AG09309 (cell line): ENCODE measurements at places on chromosomes 16 and 17.

DNA sequence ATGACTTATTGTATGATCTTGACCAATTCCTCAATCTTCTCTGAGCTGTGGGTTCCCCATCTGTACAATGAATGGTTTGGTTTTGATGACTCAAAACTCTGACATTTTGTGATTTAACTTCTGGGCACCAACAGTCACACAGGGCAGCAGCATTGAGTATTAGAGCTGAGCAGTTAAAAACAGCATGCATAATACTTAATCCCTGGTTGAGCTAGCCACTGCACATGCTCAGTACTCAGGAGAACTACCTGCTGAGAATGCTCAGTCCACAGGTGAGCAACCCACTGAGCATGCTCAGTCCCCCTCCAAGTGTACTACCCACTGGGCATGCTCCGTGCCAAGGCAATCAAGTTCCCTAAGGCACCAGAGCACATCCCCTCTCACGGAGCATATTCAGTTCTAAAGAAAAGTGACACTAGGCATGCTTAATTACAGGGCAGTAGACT is 68.7 kb downstream of the AIPL1 start:
- DNase-seq: peak; percentile 10

DNA sequence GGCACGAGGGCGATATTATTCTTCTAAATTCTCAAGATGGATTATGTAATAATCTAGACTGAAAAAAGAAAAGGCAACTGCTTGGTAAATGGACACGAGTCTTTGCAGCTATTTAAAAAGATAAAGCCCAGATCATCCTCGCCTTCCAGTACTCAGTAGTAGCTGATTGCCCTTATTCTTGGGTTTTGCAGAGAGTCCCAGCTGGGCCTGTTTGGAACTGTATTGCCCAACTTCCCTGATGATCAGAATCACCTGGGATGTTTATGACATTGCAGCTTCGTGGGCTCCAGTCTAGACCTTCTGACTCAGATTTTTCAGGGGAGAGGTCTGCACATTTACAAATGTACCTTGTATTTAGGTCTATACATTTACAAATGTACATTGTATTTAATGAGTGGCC is 213.5 kb downstream of the RAB11FIP4 start:
- DNase-seq: no peak

DNA sequence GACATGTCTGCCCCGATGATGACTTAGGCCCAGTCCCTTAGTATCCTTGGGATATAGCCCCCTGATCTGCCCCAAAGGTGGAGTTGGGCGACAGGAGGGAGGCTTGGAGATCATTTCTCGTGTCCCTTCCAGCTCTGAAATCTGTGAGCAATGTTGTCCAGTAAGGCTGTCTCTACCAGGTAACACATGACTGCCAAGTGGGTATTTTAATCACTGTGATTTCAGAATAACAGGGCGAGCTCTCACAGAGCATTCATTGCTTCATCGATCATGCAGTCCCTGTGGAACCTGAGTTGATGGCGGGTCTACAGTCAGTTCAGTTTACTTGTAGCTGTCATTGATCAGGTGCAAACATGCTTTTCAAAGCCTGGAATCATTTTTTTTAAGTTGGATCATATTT is 39.2 kb downstream of the KSR1 start:
- DNase-seq: no peak

GRCh38 chr16:86298758-86299134 is 211.6 kb upstream of the FOXF1 start:
- DNase-seq: no peak

GRCh38 chr16:49615576-49615975 is 240.3 kb downstream of the ZNF423 start:
- no peak for DNase-seq

- DNase-seq: no peak
Observed at GRCh38 chr17:74604761-74605160, 12.7 kb upstream of the CD300LD start.

DNA sequence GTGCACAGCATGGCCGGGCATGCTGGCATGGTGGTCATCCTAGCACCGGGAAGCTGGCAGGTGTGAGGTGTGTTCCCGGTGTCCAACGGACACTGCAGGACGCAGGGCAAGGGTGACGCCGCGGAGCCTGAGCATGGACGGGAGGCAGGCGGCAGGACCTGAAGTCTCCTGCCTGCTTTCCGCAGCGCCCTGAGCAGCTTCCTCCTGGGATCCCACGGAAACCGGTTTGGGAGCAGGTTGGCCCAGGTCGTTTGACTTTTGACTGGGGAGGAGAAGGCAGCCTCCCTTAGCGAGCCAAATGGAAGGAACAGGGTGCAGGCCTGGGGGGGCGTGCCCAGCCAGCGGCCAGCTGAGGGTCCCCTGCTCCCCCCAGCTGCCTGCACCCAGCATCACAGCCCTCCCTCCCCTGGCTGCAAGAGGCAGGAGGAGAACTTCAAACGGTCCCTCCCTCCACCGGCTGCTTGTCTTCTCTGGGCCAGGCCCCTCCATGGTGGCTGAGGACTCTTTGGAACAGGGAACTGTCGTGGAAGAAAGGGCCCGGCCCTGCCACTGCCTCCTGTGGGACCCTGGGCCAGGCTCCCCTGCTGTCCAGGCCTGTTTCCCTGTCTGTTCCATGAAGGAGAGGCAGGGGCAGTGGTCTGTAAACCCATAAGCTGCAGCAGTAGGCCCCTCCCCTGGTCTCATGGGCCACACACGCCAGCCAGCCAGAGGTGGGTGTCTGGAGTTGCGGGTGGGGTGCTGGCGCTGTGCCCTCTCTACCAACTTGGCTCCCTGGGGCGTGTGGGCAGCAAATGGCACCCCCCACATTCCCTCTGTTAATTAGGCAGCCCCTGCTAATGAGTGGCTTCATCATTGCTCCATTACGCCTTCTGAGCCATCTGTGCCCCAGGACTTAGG is 7.8 kb upstream of the ADGRG1 start:
- DNase-seq: no peak

DNA sequence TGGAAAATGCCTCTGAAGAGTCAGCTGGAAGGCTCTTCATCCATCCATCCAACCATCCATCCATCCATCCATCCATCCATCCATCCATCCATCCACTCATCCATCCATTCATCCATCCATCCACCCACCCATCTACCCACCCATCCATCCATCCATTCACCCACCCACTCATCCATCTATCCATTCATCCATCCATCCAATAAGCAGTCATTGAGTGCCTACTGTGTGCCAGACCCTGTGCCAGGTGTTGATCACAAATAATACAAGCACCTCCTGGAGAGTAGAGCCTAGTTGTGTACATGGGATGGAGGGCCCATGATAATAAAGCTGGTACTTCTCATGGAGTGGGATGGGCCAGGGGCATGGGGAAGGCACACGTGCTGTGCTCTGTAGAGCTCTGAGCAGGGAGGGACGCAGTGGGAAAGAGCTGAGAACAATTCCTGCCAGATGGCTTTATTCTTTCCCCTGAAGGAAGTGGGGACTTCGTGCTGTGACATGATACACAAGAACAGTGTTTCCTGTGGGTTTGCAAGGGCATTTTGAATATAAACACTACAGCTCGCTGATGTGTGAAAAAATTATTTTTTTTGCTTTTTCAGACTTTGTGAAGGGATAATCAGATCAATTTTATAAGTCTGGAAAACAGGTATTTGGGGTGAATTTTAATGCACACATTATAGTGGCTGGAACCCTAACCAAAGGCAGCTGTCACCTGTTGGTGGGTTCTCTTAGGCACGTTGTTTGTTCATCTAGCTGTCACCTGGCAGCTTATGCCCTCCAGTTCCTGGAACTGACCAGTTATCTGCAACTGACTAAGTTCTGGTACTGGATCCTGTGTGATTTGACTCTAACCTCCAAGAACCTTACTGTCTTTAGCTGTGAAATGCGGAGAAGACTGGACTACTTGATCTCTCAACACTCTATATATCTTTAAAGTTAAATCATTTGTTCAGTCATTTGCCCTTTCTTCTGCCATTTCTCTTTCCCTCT is 61.3 kb downstream of the PRKCB start:
- no peak for DNase-seq

- DNase-seq: no peak
Observed at GRCh38 chr17:71183066-71183660, 937.7 kb upstream of the SOX9 start.

DNA sequence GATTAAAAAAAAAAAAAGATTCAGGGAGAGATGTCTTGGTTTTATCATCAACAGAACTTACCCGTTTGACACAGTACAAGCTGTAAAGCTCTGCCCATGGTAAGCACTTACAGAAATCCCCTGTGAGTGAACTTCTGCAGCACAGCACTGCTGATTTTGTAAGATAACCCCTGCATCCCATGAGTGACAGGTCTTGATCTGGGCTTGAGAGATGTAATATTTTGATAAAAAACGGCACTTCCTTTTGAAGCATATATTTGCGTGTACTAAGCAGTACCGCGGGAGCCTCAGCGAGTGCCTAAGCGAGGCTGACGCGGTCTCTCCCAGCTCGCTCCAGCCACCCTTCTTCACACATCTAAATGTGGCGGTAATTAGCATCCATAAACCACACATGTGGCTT is 50.5 kb downstream of the IKZF3 start:
- DNase-seq: no peak

DNA sequence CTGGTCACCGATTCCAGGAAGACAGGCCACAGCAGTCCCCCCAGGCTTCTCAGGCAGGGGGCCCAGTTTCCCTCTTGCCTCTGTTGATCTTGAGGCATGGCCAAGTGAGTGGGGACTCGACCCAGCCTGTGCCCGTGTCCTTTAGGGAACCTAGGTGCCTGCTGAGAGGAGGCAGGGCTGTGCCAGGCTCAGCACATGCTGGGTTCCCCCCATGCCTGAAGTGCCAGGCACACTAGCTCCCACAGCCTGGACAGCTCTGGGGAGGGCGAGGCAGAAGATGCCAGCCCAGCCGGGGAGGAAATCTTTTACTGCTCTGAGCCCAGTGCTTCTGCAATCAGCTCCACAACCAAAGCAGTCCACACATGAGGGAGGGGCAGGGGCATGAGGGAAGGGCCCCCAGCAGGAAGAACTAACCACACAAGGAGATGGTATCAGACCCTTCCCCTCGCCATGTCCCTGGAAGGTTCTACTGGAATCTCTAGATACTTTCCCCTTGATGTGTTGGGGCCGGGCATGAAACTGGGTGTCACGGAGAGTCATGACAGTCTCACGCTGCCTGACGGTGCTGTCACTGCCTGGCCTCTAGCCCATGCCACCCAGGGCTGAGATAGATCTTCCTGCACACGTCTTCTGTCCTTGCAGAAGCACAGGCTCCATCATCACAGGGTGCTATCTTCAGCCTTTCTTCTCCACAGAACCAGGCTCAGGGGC is 25.5 kb downstream of the MYO18A start:
- no peak for DNase-seq

DNA sequence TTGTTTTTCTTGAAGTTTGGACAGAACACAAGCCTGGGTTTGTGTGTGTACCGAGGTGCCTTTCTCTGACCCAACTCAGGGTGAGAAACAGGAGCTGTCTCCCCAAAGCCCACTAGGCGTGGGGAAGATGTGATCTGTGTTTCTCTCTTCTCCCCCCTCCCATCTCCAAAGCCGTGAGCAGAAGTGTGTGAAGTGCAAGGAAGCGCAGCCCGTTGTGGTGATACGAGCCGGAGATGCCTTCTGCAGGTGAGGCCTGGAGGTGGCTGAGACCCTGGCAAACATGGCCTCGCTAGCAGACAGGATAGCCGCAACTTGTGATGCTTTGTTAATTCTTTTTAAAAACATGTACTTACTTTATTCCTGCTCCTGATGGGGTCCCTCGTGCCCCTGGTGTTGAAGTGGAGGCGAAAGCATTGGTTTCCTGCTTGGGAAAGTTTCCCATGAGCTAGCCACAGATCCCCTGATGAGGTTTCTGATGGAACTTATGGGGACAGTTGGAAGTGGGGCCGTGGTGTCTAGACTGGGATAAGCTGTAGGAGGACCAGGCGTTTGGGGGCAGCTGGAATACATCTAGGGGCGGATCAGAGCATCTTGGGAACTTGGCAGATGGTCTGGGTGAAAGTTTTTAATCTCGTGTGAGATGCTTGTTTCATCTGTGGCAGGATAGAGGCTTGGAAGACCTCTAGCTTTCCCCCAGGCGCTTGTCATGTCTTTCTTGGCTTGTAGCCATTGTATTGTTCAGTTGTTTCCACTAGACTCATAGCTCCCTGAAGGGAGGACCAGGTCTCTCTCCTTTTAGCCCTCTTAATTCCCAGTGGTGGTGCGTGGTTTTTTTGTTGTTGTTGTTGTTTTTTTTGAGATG is 893 bp downstream of the CTU2 start:
- DNase-seq: no peak

DNA sequence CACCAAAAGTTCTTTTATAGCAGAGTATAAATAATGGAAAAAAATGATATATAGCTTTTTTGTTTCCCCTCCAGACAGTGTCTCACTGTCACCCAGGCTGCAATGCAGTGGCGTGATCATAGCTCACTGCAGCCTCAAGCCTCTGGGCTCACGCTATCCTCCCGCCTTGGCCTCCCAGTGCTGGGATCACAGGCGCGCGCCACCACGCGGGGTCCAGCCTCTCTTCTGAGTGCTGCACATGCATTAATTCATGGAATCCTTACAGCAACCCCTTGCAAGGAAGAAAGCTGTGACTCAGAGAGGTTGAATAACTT is 18.0 kb upstream of the ZNF629 start:
- DNase-seq: no peak

DNA sequence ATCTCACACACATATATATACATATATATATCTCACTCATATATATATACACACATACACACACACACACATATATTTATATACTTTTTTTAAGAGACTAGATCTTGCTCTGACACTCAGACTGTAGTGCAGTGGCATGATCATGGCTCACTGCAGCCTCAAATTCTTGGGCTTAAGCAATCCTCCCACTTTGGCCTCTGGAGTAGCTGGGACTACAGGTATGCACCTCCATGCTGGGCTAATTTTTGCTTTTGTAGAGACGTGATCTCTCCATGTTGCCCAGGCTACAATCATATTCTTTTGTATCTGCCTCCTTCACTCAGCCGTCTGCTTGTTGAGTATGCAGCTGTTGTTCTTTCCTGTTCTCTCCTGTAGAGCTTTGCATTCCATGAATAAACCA is 60.6 kb downstream of the HS3ST3B1 start:
- DNase-seq: no peak

GRCh38 chr17:58325289-58325726 is 3.3 kb downstream of the TSPOAP1 start:
- no peak for DNase-seq
